IMR-90 (cell line): ENCODE measurements at places on chromosomes 1 and 21. TPM values are rescaled to one million over a fixed set of nuclear protein-coding genes. Genes with fewer than 3 reads are reported as not detected.

Gene FMO3
- under 0.01 TPM in 1 of 2 replicates, not detected in the other for total RNA-seq

Gene GABPA
- total RNA-seq, result 17.0 and 26.4 TPM in 2 replicates

Gene ANGEL2
- 44.1 and 49.2 TPM in 2 replicates for total RNA-seq

Gene PRPF38B
- 9.0 and 15.0 TPM in 2 replicates for total RNA-seq
